ENCODE measurements at places on chromosomes 6 and 20.

GRCh38 chr6:119138906-119139541 lies 60.6 kb upstream of the FAM184A start:
- DNase-seq: peak; percentile 74

DNA sequence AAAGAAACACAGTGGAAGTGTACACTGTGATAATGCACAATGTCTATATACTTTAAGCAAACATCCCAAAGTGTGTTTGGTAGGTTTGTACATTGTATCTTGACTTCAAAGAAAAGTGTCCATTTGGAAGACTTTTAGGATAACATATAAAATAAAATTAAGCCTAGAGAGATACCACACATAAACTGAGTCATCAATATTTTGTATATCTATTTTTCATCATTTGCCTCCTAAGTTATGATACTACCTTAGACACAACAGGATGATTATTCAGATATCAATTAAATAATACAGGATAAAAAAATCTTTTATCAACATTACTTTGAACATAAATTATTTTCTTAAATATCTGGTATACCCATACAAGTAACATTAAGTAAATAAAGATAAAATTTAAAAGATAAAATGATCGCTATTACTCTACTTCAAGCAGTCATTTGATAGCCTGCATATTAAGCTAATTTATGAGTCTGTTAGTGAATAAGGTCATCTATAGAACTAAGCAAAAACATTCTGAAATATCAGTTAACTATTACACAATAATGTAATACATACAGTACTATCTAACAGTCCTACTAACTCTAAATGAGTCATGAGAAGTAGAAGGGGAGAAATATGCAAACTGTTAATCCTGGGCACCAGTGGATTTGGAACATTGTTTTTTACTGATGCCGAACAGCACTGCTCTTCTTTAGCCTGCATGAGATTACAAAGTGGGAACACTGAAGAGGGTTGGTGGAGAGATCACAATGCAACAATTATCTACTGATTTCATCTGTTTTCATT lies 158.4 kb upstream of the SIM1 start:
- DNase-seq: no peak

DNA sequence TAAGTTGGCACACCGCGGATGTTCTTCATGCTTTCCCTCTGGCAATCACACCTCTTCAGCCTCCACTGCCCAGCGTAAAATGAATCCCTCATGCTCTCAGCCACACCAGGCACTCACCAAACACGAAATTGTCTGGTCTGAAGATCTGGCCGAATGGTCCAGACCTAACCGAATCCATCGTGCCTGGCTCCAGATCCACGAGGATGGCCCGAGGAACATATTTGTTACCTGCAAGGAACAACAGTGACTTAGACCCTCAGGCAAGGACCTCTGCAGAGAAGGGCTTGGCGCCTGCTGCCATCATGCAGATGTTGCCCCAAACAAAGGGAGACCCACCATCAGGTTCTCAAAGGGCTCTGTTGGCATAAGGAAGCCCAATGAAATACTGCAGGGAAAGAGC lies 1.4 kb downstream of the TUBB2B start:
- DNase-seq: no peak

DNA sequence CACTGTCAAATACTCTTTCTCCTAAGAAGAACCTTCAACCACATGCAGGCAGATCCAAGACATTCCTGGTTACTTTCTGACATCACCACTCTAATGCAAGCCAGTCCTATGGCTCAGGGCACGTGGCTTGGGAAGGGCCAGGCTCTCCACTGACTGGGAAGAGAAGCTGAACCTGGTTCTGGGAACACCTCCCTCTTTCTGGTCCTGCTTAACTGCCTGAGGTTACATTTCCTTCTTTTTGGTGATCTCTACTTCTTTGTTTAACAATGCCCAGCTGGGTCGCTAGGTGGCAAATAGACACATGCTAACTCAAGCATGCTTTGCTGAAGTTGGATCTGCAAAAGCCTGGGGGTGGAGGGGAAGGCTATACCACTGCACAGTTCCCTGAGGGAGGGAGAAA lies 249.8 kb downstream of the GMDS start:
- DNase-seq: no peak

- no peak for DNase-seq
Observed at GRCh38 chr6:108762394-108762793, 85.8 kb upstream of the ARMC2 start.

DNA sequence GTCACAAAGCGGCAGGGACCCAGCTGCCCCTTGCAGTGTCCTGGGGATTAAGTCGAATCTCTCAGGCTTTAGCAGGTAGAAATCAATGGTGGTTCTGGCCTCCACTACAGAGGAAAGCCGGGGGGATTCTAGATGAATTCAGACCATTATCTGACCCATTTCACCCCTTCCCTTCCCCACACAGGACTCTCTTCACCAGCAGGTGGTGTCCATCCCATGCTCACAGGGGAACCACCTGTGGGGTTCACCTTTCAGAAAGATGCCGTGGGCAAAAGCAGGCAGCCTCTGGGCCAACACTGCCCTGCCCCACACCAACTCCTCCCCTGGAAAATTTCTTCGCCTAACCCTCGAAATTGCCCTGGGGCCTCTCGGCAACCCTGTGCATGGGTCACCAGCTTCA lies 123.8 kb upstream of the GGTLC1 start:
- DNase-seq: no peak

GRCh38 chr20:47468290-47469050 lies 33.2 kb upstream of the NCOA3 start:
- no peak for DNase-seq

DNA sequence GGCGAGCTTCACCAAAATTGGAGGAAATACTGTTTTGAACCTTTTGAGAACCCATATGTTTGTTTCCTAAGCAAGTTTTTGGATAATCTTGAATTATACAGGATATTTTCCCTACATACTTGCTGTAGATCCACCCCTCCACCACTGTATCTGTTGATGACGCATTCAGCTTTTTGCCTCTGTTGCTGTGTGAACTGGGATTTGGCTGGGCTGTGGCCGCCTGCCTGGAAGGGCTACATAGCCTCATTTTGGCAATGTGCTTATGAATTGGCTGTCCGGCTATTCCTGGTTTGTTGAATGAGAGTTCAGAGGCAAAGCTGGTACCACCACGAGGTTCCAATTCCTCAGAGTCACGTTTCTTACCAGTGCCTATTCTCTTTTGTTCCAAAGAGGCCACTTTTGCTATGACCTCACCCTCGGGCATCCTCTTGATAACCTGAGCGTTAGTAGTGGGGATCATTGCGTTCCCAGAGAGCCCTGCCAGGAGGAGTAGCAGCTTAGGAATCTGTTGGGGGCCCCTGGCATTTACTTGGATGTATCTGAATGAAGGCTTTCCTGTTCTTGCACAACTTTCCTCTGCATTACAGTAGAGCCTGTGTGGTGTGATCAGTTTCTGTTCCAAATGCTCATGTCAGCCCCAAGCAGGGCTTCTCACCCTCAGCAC lies 6.4 kb downstream of the FAM83D start:
- DNase-seq: peak; percentile 51
